ENCODE measurements at places on chromosomes 2 and 18. TPM values are rescaled to one million over a fixed set of nuclear protein-coding genes. Genes with fewer than 3 reads are reported as not detected.

COL4A4 gene
- total RNA-seq = 5.3 TPM

DNA sequence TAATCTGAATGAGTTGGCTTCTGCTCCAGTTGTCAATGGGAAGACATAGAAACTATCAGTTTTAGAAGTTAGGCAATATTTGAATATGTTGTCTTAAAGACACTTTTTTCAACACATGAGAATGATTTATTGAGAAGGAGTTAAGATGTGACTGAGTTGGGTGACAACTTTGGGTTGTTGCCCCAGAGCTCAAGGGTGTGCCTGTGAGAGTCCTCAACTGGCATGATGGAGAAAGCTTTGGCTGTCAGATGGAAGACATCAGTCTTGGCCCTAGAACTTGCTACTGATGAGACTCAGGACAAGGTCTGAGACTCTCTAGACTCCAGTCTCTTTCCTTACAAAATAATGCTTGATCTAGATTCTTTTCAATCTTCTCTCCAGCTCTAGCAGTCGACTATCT, 69.0 kb upstream of the CTAGE1 start:
- H3K27ac ChIP-seq = no peak overlapping the region
- no peak for DNase-seq
- no peak overlapping the region for H3K4me3 ChIP-seq
- H3K4me1 ChIP-seq = no peaks in the 10 kb centered on the region
- no peaks in the 10 kb centered on the region for H3K27me3 ChIP-seq

DNA sequence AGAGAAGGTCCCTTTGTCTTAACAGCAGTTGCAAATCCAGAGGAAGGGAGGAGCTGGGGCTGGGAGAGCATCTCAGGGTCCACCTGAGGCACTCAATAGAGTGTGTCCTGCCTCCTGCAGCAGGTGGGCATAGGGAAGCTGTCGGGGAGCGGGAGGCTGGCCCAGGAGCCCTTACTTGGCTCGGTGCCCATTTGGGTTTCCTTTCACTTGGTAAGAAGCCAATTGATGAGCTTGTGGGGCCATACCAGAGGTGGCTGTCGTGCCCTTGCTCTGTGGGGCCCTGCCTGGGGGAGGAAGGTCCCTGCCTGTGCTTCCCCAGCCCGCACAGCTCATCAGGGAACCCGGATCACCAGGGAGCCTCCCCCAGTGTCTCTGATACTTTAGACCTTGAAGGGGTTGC, 229.7 kb downstream of the DYSF start:
- no peaks in the 10 kb centered on the region for H3K4me1 ChIP-seq
- H3K36me3 ChIP-seq = peaks cover 62% of the 10 kb centered on the region
- H3K4me3 ChIP-seq = no peak overlapping the region
- no peak overlapping the region for H3K27ac ChIP-seq
- no peaks in the 10 kb centered on the region for H3K27me3 ChIP-seq

DNA sequence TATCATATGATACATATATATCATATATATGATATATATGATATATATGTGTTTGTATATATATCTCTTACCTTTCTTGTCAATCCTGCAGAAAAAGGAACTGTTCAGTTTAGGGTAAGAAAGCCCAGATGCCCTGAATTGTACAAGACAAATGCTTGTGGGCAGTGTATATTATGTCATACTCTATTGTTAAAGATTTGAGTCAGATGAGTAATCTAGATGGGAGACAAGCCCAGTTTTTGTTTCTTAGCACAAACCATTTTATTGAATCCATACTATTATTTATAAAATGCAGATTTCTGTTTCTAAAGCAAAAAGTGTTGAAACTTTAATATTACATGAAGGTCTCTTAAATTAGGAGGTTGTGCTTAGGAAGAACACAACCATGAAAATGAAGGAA, 90.6 kb downstream of the VRK2 start:
- H3K36me3 ChIP-seq = peaks cover 10% of the 10 kb centered on the region
- H3K27ac ChIP-seq = no peak overlapping the region
- H3K4me1 ChIP-seq = no peaks in the 10 kb centered on the region
- no peaks in the 10 kb centered on the region for H3K27me3 ChIP-seq
- no peak overlapping the region for H3K4me3 ChIP-seq

GRCh38 chr2:108912629-108912902, 76.5 kb downstream of the EDAR start:
- peaks cover 14% of the 10 kb centered on the region for H3K4me1 ChIP-seq
- DNase-seq = no peak
- no peak overlapping the region for H3K4me3 ChIP-seq
- H3K36me3 ChIP-seq = no peaks in the 10 kb centered on the region
- no peaks in the 10 kb centered on the region for H3K27me3 ChIP-seq
- H3K27ac ChIP-seq = no peak overlapping the region

DNA sequence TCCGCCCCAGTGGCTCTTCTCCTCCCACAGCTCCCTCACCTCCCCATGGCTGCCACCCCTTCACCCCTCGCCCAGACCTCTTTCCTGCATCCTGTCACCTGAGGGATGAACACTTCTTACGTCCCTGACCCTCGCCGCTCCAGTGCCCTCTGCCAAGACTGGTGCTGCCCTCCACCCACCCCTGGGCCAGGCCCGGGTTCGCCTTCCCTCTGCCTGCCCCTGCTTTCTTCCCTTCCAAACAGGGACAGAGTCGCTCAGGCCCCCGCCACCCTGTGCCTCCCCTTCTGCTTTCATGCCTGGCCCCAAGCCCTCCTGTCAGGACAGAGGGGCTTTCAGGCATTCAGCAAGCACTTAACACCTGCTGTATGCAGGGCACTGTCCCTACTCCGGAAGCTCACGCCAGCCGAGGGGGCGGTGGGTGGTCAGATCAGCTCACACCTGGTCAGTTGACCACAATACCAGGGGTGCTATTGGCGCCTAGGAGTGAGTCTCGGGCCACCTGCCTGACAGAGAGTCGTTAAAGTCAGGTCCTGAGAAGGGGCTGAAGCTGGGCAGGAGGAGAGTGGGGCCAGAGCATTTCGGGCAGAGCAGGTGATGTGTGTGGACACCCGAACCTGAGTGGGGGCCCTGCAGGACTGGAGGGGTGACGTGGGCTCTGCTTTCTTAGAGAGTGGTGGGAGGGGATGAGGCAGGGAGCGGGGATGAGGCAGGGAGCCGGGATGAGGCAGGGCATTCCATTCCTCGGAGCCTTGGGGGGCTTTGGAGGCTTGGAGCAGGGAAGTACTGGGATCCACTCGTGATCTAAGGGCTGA, 26.0 kb upstream of the HPCAL1 start:
- no peak overlapping the region for H3K4me3 ChIP-seq
- no peak for DNase-seq
- H3K36me3 ChIP-seq = no peaks in the 10 kb centered on the region
- no peaks in the 10 kb centered on the region for H3K27me3 ChIP-seq
- H3K4me1 ChIP-seq = peaks cover 21% of the 10 kb centered on the region

DNA sequence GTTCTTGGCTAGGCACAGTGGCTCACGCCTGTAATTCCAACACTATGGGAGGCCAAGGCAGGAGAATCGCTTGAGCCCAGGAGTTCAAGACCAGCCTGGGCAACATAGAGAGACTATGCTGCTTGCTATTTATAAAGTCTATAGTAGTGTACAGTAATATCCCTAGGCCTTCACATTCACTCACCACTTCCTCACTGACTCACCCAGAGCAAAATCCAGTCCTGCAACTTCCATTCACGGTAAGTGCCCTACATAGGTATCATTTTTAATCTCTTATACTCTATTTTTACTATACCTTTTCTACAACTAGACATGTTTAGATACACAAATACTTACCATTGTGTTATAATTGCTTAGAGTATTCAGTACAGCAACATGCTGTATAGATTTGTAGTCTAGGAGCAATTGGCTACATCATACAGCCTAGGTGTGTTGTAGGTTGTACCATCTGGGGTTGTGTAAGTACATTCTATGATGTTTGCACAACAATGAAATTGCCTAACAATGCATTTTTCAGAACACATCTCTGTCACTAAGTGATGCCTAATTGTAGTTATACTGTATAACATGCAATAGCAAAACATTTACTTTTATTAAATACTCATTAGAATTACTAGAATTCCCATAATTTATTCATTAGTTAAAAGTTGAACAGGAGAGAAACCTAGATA, 8.8 kb downstream of the DHX57 start:
- H3K27ac ChIP-seq = no peak overlapping the region
- no peak overlapping the region for H3K4me3 ChIP-seq
- DNase-seq = no peak
- H3K36me3 ChIP-seq = peaks cover 39% of the 10 kb centered on the region
- no peaks in the 10 kb centered on the region for H3K27me3 ChIP-seq
- no peaks in the 10 kb centered on the region for H3K4me1 ChIP-seq

DNA sequence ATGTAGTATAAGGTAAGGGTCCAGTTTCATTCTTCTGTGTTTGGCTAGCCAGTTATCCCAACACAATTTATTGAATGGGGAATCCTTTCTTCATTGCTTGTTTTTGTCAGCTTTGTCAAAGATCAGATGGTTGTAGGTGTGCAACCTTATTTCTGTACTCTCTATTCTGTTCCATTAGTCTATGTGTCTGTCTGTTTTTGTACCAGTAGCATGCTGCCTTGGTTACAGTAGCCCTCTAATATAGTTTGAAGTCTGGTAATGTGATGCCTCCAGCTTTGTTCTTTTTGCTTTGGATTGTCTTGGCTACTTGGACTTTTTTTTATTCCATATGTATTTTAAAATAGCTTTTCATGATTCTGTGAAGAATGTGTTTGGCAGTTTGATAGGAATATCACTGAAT, 222.1 kb downstream of the XIRP2 start:
- H3K27me3 ChIP-seq = no peaks in the 10 kb centered on the region
- no peak for DNase-seq
- H3K27ac ChIP-seq = no peak overlapping the region
- no peak overlapping the region for H3K4me3 ChIP-seq
- no peaks in the 10 kb centered on the region for H3K4me1 ChIP-seq
- H3K36me3 ChIP-seq = no peaks in the 10 kb centered on the region

- H3K4me3 ChIP-seq = no peak overlapping the region
- H3K27ac ChIP-seq = peak overlapping the region; percentile 61
- DNase-seq = no peak
- no peaks in the 10 kb centered on the region for H3K36me3 ChIP-seq
- no peaks in the 10 kb centered on the region for H3K27me3 ChIP-seq
- H3K4me1 ChIP-seq = peaks cover 15% of the 10 kb centered on the region
Measured at GRCh38 chr2:12787891-12788801, 71.4 kb downstream of the TRIB2 start.

DNA sequence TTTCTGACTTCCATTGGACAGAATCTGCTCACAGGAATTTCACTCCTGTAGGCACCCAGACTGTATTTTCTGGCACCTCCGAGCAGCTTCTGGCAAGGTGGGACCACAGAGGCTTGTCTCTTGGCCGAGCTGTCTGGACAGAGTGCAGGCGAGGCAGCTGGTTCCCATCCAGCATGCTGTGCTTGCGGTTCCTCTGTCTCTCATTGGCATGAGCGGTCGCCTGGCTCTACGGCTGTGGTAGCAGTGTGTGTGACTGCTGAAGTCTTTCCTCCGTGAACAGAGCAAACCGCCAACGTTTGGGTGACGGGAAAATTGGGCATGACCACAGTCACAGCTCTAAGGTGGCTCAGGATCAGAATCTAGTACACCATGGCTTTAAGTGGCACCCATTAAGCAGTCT, 411.7 kb upstream of the NETO1 start:
- DNase-seq = no peak
- no peak overlapping the region for H3K4me3 ChIP-seq
- H3K27ac ChIP-seq = no peak overlapping the region
- no peaks in the 10 kb centered on the region for H3K27me3 ChIP-seq
- no peaks in the 10 kb centered on the region for H3K36me3 ChIP-seq
- no peaks in the 10 kb centered on the region for H3K4me1 ChIP-seq

Measured in esophagus muscularis mucosa (tissue), 4 donors.